ENCODE measurements at places on chromosomes 6 and 20.

DNA sequence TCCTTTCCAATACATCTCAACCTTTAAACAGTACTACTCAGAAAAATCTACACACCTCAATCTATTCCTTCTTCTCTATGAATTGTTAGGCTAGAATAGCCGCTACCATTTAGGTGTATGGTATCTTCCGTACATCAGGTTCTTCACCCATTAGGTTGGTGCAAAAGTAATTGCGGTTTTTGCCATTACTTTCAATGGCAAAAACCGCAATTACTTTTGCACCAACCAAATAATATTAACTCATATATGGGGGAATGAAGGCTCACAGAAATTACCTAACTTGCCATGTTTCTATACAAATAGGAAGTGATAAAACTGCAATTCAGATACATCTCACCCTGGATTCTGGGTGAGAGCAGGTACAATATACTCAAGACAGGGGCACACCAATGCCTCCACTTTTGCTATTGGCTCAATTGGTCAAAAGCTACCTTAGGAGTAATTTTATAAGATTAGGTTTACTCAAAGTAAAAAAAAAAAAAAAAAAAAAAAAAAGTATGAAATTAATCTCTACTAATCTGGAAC, 37.7 kb upstream of the ARHGAP18 start:
- DNase-seq = no peak

DNA sequence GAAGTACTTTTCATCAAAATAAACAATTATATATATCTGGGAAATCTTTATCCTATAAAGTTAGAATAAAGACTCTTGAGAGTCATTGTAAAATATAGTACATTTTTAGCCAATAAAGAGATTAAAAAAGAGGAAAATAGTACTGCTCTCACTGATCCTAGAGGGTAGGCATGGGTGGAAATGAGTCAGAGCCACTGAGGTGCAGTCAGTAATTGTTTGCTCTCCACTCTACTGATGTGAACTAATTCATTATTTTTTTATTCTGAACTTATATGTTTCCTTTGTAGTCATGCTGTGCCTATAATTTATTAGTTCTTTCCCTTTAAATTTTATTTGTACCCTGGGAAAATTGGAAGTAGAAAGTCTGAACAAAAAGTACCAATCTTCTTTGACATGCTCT, 1359.4 kb upstream of the GJE1 start:
- no peak for DNase-seq

DNA sequence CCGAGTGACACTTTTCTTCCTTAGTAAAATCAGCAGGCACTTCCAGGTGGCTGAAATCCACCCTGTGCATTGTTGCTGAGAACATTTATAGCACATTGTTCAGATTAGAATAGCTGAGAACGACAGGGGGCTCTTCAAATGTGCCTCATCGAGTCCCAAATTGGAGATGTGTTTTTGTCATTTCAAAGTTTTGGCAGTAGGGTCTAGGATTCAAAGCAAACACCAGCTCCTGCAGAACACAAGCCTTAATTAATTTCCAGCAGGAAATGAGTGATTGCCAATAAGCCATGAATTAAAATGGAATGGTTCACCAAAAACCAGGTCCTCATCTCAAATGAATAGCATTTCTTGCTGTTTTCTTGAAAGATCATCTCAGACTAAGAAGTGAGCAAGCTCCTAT, 171.6 kb downstream of the PLCB1 start:
- DNase-seq = no peak

- DNase-seq = no peak
Observed at GRCh38 chr6:132612449-132613108, 11.5 kb downstream of the TAAR2 start.

DNA sequence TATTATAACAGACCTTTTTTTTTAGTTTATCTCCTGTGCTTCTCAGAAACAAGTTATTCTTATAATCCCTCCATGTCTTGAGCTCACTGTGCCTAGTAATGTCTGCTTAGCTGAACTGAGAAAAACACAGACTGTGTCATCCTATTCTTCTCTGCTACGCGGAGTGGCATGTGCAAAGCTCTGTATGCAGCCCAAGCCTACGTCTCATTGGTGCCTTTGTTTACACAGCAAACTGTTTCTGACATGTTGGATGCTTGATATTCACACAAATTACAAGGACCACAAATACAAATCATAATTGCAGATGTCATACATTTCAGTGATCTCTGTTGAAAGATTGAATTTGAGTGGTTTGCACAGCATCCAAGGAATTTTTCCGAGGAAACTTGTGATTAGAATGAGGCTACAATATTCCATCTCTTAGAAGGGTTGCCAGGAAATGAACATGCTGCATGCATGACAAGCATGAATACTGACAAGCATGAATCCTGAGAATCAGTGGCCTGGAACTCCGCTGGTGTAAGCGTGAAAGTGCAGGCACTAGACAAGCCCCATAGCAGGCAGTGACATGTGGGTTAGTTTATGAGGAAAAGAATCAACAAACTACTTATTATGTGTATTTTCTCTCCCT, 128.4 kb upstream of the SGK1 start:
- DNase-seq = no peak

DNA sequence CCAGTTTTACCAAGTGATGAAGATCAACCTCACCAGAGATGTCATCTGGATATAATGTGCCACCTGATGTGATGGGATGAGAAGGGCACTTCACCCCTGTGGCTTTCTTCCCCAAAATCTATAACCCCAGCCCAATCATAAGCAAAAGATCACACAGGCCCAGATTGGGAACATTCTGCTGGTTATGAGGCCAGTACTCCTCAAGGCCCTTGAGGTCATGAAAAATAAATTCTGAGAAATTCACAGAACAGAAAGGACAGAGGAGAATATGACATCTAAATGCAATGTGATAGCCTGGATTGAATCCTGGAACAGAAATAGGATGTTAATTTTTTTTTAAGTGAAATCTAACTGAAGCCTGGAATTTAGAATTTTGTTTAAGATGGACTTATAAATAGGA, 243.5 kb downstream of the CBLN4 start:
- no peak for DNase-seq

DNA sequence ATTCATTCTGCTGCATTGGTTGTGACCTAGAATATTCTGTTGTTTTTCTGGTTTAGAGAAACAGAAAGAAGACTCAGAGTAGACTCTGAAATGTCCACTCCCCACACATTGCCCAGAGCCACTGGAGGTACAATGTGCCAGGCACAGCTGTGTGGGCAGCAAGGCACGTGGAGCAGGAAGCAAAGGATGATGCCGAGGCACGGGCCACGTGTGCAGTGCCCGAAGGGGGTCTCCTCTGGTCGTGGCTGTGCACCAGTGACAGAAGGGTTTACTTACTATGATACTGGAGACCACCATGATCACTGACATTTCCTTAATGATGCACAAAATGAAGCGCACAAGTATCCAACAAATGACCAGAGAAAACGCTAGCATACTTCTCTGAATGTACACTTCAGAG, 488.9 kb downstream of the PRKN start:
- DNase-seq = no peak

DNA sequence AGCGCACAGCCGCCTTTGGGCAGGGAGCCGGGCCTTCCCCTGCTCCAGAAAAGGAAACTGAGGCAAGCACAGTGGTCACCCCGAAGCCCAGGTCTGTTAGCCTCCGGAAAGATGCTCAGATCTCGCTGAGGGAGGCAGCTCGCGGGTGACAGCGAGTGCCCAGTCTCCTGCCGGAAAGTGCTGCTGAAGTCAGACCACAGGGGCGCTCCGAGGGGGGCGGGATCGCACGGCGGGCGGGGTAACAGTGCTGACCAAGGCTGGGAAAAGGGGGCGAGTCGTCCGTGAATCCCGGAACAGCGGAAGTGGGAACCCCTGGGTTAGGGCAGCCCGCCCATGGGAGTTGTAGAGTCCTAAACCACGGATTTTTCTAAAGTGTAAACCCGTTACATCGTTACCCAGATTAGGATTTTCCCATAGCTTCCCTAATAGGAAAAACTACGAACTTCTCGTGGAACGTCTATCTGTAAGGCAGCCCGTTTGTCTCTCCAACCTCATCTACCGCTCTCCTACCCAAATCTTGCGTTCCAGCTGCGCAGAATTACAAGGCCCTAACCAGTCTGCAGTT, 504 bp downstream of the VPS16 start:
- DNase-seq = no peak

Measured in effector memory CD4-positive, alpha-beta T cell (primary cell).